ENCODE measurements at places on chromosomes 12 and 14. TPM values are rescaled to one million over a fixed set of nuclear protein-coding genes. Genes with fewer than 3 reads are reported as not detected.

MANSC4 gene
- polyA plus RNA-seq = not detected

TCTN1 gene
- 1.6 TPM for polyA plus RNA-seq

MGP gene
- polyA plus RNA-seq = 12.1 TPM

PSMB5 gene
- 84.0 TPM for polyA plus RNA-seq

DNAH10 gene
- 0.45 TPM for polyA plus RNA-seq

TRAF3 gene
- polyA plus RNA-seq = 17.9 TPM

OR4K14 gene
- not detected for polyA plus RNA-seq

PRKD1 gene
- polyA plus RNA-seq = 16.2 TPM

MYF6 gene
- polyA plus RNA-seq = not detected

CD4 gene
- 19.1 TPM for polyA plus RNA-seq

CLEC4D gene
- not detected for polyA plus RNA-seq

SYCP3 gene
- polyA plus RNA-seq = not detected

CLEC1B gene
- polyA plus RNA-seq = 0.09 TPM

GPD1 gene
- 197 TPM for polyA plus RNA-seq

ADSS1 gene
- polyA plus RNA-seq = 12.7 TPM

CDK4 gene
- polyA plus RNA-seq = 13.2 TPM

IFI27 gene
- 806 TPM for polyA plus RNA-seq

MYF5 gene
- not detected for polyA plus RNA-seq

MUCL1 gene
- polyA plus RNA-seq = not detected

PPP2R3C gene
- polyA plus RNA-seq = 49.2 TPM

BAZ1A gene
- 16.4 TPM for polyA plus RNA-seq

ADGRD1 gene
- 0.54 TPM for polyA plus RNA-seq

MYRFL gene
- 54.3 TPM for polyA plus RNA-seq

RPGRIP1 gene
- polyA plus RNA-seq = 0.44 TPM

ART4 gene
- polyA plus RNA-seq = 0.31 TPM

ENDOU gene
- 2.1 TPM for polyA plus RNA-seq

ACVRL1 gene
- polyA plus RNA-seq = 16.2 TPM

RTN1 gene
- polyA plus RNA-seq = 6.1 TPM

DLGAP5 gene
- polyA plus RNA-seq = 0.81 TPM

ABCD2 gene
- not detected for polyA plus RNA-seq

IGF1 gene
- polyA plus RNA-seq = 8.0 TPM

LMNTD1 gene
- not detected for polyA plus RNA-seq

CHGA gene
- polyA plus RNA-seq = 32.4 TPM

NTN4 gene
- 1.6 TPM for polyA plus RNA-seq

PLCZ1 gene
- polyA plus RNA-seq = not detected

MYO1A gene
- 775 TPM for polyA plus RNA-seq

RHEBL1 gene
- polyA plus RNA-seq = 1.2 TPM

FAM181A gene
- polyA plus RNA-seq = not detected

TMEM121 gene
- polyA plus RNA-seq = 2.0 TPM

EXOC3L4 gene
- 110 TPM for polyA plus RNA-seq

TAS2R8 gene
- polyA plus RNA-seq = 0.03 TPM

SLC5A8 gene
- not detected for polyA plus RNA-seq

SRSF5 gene
- 250 TPM for polyA plus RNA-seq

INHBC gene
- 0.03 TPM for polyA plus RNA-seq

KRAS gene
- polyA plus RNA-seq = 14.8 TPM

TBX3 gene
- 18.8 TPM for polyA plus RNA-seq

KLRC2 gene
- polyA plus RNA-seq = 1.0 TPM

GMPR2 gene
- polyA plus RNA-seq = 71.1 TPM

POTEM gene
- not detected for polyA plus RNA-seq

CLEC1A gene
- polyA plus RNA-seq = 4.9 TPM

All from small intestine (tissue), 16 donors.